Left lobe of liver (tissue), 2 donors: ENCODE measurements at places on chromosomes 12 and 14. TPM values are rescaled to one million over a fixed set of nuclear protein-coding genes. Genes with fewer than 3 reads are reported as not detected.

DNA sequence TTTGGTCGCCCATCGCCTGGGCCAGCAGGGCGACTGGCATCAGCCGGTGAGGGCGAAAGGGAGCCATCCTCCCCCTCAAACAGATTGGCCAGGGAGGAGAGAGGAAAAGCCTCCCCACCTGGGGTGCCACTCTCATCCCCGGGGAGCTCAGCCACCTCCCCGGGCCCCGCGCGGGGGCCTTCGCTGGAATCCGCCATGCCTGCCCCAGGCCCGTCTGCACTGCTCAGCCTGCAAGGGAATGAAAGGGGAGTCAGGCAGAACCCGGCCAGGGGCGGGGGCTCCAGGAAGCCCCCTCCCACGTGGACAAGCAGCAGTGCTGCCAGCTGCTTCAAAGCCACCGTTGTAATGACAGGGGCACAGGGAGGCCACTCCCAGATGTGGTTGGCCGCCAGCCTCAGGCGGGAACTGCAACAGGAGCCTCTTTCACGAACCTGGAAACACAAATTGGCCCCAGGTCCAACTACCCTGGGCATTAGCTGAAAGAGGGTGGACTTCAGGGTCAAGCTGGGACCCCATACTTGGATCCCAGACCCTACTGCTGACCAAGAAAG lies 18.5 kb downstream of the TRPV4 start:
- DNase-seq = no peak

DNA sequence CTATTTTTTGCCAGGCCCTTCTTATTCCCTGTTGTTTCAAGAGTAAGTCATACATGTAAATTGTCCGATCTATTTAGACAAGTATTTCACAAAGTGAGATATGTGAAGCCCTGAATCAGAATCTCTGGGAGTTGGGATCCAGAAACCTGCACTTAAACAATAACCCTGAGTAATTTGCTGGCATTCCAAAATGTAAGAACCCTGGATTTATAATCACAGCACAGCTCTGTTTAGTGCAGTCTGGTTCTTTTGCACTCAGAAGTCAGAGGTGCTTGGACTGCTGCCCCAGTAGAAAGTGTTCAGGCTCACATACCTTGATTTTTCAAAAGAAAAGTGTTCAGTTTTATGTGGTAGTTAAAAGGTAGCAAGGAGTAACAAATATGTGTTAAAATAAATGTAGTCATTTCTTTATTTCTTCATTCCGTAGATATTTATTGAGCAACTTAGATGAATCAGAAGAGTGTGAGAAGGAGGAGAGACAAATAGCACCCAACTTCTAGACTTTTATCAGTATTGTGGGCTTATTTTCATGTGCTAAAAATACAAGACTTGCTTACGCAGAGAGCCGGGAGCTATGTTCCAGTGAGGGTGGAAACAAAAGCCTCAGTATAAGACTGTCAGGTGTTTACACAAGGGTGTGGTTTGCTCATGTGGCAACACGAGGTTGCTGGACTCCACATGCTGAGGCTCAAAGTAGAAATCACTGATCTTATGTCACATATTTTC lies 70.1 kb downstream of the SYNE2 start:
- no peak for DNase-seq

- DNase-seq = no peak
Observed at GRCh38 chr12:29164477-29165393, 15.7 kb downstream of the FAR2 start.

- peak; percentile 19 for DNase-seq
Observed at GRCh38 chr14:64946310-64947045, 3.9 kb upstream of the GPX2 start.

DNA sequence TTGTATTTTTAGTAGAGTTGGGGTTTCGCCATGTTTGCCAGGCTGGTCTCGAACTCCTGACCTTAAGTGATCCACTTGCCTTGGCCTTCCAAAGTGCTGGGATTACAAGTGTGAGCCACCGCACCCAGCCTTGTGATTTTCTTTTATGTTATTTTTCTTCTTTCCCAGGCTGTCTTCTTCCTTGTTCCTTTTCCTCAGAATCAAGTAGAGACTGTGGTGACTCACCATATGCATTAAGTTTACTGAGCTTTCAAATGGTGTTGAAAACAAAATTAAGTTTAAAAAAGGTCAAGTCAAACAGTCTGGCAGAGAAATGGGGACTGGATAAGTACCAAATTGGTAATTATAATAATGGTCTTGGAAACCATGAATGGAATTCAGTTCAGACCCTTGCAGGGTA lies 5.7 kb downstream of the ARPC3 start:
- no peak for DNase-seq

DNA sequence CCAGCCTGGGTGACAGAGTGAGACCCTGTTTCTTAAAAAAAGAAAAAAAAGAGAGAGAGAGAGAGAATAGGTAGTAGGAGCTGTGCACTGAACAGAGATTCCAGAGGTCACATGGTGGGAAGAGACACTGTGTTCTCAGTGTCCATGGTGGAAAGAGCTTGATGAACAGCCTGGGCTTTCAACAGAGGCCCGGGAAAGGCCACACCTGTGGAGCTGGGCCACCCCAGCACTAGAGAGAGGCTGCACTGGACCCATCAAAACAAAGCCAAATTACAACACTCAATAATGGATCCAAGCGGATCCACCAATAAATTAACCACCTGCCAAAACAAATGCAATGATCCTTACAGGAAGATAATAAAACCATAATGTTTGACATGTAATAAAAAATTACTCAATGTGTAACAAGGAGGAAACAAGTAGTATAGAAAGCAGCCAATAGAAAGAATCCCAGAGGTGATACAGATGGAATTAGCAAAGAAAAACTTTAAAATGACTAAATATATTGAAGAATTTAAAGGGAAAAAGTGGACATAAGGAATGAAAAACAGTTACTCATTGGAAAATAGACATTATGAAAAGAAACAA lies 44.8 kb upstream of the BCL2L14 start:
- no peak for DNase-seq

DNA sequence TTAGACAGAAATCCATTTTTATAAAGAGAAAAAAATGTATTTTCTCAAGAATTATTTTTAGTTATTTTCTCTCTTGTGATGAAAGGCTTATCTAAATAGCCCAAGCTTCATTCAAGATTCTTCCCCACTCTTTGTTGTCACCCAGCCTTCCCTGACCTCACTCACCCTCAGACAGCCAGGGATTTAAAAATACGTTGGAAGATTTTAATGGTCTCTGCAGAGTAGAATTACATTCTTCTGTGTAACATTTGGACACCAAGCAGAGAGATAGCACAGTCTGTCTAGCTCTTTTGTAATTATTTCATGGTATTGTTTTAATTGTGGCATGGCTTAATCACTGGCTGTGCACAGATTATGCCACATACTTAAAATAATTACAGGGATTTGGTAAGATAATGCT lies 130.3 kb downstream of the IGF1 start:
- DNase-seq = no peak

- DNase-seq = no peak
Observed at GRCh38 chr12:118436002-118436730, 59.8 kb downstream of the SUDS3 start.

DNA sequence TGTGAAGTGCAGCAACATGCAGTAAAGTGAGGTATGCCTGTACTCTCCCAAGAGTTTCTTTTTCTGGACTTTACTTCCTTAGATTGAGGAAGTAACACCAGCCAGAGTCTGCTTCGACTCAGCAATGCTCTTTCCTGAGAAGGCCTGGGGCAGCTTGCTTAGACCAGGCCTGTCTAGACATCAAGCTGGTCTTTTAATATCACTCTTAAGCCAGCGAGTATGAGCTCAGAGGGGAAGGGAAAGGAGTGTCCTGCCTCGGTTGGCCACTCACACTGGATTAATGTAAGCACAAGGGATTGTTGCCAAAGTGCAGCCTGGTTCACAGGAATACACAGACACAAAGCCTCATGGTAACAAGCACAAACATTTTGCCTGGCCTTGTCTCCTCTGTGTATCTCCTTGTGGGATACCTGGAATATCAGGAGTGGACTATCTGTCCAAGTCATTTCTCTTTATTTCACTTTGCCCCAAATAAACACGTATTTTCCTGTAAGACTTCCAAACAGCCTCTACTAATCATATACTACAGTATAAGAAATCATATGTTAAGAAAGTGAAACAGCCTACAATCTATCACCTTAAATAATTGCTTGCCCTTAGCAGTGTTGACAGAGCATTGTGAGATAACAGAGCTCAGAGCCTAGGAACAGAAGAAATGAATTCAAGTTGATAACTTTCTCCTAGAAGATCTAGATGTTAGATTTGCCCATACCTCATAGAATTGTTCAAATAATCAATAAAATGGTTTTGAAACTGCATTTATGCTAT lies 121.2 kb upstream of the DAAM1 start:
- DNase-seq = no peak

DNA sequence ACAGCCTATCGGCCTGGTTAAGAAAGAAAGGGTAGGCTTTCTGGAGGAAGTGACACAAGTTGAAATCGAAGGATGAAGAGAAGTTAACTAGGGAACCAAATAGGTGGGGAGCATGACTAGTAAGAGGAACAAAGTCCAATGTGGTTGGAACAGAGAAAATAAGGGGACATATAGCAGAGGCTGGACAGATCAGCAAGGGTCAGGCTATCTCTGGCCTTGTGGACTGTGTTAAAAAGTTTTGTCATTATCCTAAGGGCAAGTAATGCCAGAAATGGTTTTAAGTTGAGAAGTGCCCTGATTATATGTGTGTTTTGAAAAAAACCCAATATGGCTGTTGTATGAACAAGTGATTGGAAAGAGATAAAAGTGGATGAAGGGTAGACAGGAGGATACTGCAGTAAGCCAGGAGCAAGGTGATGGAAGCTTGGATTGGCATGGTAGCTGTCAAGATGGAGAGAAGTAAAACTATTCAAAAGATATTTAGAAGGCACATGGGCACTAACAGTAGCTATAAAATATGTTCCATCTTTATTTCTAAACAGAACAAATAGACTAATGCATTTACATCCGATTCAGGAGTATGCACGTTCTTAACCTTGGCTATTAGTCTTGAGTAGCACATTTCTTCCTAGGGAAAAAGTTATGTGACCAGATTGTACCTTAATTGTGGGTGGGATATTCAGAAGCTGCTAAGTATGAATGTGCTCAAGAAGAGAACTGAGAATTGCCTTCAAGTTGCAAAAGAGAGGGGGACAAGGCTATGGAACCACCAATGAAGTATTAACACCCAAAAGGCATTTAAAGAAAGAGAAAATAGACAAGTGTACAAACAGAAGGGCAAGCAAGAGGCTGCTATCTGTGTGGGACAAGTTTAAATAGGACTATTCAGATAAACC lies 46.8 kb upstream of the OR5AU1 start:
- DNase-seq = no peak

DNA sequence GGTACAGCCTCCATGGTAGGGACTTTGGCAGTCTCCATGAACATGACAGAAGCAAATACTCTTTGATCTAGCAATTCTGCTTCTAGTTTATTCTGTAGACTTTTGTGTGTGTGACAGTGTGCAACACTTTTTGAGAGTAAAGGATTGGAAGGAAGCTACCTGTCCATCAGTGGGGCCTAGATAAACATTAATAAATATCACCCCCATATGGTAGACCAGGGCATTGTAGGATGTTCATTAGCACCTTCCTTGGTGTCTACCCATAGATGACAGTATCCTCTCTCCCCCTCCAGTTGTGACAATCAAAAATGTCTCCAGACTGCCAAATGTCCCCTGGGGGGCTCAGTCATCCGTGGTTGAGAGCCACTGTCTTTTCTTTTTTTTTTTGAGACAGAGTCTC lies 10.8 kb downstream of the SNRNP35 start:
- no peak for DNase-seq

DNA sequence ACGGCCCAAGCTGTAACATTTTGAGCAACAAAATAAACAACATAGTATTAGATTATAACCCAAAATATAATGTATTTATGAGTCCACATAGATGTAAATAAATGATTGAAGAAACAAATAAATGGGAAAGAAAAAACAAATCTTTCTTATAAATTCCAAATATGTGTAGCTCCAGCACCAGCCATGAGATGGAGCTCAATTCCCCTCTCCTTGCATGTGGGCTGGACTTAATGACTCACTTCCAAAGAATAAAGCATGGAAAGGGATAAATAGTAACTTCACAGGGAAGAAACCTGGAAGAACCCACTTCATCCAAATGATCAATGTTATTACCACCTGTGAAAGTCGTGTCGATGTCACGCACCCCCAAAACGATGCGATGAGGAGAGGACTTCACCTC lies 158.8 kb downstream of the RPAP3 start:
- no peak for DNase-seq

The GPR68 gene
- 0.10 TPM for total RNA-seq

The YY1 gene
- total RNA-seq = 34.2 TPM

The IKZF4 gene
- 2.3 TPM for total RNA-seq

The INHBC gene
- total RNA-seq = 51.9 TPM
